Skeletal muscle cell (primary cell): ENCODE measurements at places on chromosomes 1 and 21.
A peak's percentile ranks its signal among the peaks of the same experiment; 100 is the strongest.

- DNase-seq: no peak
Measured at GRCh38 chr1:161313554-161314200, 504 bp upstream of the SDHC start.

- no peak for DNase-seq
Measured at GRCh38 chr21:45138199-45139002, 64.0 kb downstream of the ADARB1 start.

DNA sequence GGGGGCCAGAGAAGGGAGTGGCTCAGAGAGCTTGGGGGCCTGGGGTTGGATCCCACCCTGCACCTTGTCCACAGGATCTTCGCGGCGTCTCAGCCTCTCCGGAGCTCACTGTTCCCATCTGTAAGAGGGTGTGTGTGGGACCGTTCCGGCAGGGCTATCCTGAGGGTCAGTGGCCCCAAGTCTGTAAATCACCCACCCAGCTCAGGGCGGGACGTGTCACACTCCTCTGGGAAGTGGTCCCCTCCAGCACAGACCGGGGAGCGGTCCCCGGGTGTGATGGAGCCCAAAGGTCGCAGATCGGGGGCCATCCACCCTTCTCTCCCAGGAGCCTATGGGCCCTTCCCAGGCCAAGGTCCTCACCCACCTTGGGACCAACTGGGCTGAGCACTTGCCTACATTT, 40.0 kb downstream of the KCNAB2 start:
- DNase-seq: no peak

DNA sequence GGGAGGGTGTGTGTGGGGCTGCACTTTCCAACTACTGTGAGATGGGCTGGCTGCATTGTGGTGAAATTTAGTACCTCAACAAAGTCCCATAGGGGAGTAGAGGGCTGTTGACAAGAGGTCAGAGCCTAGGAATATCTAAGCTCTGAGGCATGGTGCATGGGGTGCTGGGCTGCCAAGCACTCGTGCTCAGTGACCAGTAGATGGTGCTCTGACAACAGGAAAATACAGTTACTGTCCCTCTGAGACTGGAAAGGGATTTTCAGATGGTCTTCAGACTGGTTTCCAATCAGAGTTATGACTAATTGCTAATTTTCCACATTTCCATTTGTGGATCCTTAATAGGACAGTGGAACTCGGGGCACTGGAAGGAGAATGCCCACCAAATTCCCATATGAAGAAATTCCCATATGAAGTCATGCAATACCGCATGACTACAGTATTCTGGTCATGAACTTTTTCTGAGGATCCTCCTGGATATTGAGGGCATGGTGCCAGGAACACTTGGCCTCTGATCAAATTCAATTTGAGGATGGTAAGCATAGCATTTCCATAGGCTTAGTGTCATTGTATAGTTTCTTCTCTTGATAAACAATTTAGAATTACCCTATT, 4.1 kb upstream of the CACNA1E start:
- peak; percentile 43 for DNase-seq

DNA sequence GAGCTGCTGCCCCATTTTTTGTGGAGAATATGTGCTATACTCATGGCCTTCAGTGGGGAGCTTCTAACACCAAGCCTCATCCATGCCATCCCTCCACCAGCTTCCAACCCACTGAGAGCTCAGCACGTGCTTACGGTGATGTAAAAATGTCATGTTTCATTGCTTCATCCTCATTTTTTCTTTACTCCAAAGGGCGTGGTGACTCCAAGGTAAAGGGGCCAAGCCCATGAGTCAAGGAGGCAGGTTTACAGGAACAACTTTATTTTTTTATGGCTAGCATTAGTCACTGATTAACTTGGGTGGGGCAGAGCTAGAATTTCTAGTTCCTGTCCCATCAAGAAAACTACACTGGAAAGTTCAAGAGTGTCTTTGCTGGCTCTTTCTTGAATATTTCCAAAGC, at the start of gene C1orf226:
Gene C1orf226 (plus strand): TSS at position 346 of the 400 bp plus-strand sequence. CDS start 174 bp downstream, outside the sequence.
- DNase-seq: no peak

GRCh38 chr1:240320659-240321058, 229.0 kb downstream of the FMN2 start:
- no peak for DNase-seq

DNA sequence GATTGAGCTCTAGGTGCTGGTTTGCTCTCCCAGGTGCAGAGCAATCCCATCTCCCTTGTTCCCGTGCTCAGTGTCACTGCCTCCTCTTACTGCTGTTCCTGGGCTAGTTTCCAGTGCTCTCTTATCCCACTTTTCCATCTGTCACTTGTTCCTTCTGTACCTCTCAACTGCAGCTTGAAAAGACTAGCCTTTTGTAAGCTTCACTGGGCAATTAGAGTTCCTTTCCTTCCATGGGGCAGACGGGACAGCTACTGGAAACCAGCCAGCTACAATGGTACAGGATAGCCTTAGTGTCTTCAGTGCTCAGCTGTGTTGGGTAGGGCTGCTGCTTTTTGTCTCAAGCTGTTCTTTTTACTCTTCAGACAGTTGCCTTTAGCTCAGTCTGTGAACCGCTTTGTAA, 31.6 kb downstream of the AGT start:
- no peak for DNase-seq

DNA sequence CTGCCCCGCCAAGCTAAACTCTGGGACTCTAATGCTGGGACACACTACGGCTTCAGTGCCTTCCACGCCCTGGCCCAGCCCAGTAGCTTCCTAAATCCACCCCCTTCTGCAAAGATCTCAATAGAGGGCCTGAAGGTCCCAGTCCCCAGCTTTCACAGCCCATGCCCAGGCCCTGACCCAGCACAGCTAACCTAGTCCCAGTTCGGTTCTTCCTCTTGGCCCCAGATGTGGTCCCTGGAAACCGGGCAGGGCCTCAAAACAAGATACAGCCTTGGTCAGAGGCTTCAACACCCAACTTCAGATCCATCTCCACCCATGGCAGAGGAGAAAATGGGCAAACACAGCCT, 646 bp upstream of the PDZK1IP1 start:
- no peak for DNase-seq

DNA sequence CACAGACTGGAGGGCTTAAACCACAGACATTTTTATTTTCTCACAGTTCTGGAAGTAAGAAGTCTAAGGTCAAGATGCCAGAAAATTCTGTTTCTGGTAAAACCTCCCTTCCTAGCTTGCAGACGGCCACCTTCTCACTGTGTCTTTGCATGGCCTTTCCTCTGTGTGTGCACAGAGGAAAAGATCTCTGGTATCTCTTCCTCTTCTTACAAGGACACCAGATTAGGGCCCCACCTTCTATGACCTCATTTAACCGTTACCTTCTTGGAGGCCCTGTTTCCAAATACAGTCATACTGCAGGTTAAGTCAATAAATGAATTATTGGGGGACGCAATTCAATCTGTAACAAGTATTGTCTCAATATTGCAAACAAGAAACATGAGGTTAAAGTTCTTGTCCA, 63.0 kb upstream of the PRDX6 start:
- no peak for DNase-seq
